ENCODE measurements at places on chromosomes 3 and 15. TPM values are rescaled to one million over a fixed set of nuclear protein-coding genes. Genes with fewer than 3 reads are reported as not detected.

The ST8SIA2 gene
- polyA plus RNA-seq = not detected

The FRMD4B gene
- polyA plus RNA-seq = 6.7 TPM

The CCRL2 gene
- polyA plus RNA-seq = 5.4 TPM

The SCG5 gene
- polyA plus RNA-seq = 6.6 TPM

The NCBP2 gene
- 53.7 TPM for polyA plus RNA-seq

The KY gene
- 0.87 TPM for polyA plus RNA-seq

The THAP10 gene
- 3.7 TPM for polyA plus RNA-seq

The AADACL2 gene
- 0.30 TPM for polyA plus RNA-seq

The RABL3 gene
- polyA plus RNA-seq = 8.1 TPM

The INSYN1 gene
- polyA plus RNA-seq = 0.43 TPM

The ELL3 gene
- 4.7 TPM for polyA plus RNA-seq

The NPAP1 gene
- polyA plus RNA-seq = 0.31 TPM

The RLBP1 gene
- polyA plus RNA-seq = not detected

The C3orf49 gene
- not detected for polyA plus RNA-seq

The HTR3E gene
- polyA plus RNA-seq = not detected

Data from ovary (tissue), 10 donors.